LoVo (cell line): ENCODE measurements at places on chromosomes 3 and 15.

DNA sequence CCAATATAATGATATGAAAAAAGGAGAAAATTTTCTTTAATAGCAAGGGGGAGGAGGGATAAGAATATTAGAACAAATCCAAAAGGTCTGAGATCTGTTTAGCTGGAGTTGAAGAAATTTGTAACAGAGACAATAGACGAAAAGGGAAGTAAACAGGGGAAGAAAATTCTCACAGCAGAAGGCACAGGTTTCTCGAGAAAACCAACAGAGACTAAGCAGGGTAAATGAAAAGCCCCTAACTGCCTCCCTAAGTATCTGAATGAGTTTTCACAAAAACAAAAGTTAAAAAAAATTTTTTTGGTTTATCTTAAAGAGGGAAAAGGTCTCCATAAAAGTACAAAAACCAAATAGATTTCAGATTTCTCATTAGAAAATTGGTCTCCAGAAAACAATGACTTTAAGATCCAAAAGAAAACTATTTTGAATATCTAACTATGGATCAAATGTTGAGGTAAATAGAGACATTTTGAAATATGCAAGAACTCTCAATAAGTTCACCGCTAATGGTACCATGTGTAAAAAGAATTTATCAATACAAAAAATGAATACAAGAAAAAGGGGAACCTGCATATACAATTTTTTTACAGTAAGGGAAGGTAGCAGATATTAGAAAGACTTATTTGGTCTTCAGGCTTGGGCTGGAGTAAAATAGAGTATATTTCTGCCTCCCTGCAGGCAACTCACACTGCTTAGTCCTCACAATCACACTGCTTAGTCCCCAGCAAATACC, 23.9 kb upstream of the NEK10 start:
- DNase-seq: no peak

- no peak for DNase-seq
Measured at GRCh38 chr3:125959317-125960065, 9.5 kb upstream of the ROPN1B start.

GRCh38 chr3:12442654-12443501, 41.4 kb upstream of the TSEN2 start:
- DNase-seq: no peak

DNA sequence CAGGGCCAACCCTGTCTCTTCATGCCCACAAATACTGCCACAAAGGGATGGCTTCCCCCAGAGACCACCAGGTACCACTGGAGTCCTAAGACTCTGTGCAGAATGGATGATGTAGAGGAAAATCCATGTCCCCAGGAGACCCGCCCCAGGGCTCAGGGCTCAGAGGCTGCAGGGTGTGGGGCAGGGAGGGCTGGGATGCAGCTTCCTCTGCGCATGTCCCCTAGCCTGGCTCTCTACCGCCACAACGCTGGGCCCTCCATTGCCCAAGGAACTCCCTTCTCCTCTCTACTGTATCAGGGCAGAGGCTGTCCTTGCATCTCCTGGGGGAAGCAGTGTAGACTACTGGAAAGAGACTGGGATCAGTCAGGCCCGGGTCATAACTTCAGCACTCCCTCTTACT, 19.5 kb upstream of the TICRR start:
- no peak for DNase-seq

DNA sequence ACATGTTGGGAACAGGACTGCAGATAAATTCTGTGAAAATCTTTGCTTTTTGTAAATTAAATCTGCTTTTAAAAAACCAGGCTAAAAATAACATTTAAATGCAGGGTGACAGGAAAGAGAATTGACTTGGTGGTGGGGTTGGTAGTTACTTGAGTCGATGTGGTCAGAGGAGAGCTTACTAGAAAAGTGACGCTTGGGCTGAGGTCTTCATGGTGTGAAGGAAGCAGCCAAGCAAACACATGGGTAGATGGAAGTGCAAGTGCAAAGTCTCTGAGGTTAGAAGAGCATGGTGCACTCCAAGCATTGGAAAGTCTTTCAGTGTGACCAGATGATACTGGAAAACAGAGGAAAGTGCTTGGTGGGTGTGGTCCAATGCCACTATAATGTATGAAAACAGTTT, 86.4 kb upstream of the THBS1 start:
- DNase-seq: no peak

DNA sequence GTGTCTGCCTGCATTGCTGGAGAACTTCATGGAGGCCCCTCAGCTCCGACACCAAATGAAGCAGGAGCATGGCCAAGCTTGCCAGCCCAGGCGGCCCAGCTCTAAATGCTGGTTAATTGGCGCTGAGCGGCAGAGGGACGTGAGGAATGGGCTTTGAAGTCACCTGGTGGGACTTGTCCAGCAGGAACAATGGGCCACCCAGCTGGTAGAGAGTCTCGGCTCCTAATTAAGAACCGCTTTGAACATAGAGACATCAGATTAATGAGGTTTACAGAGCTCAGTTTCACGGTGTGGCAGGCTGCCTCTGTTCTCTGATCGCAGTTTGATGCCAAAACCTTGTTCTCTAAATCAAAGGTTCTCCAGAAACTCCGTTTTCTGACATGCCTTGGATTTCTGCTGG, 77.5 kb upstream of the LINGO1 start:
- DNase-seq: no peak

DNA sequence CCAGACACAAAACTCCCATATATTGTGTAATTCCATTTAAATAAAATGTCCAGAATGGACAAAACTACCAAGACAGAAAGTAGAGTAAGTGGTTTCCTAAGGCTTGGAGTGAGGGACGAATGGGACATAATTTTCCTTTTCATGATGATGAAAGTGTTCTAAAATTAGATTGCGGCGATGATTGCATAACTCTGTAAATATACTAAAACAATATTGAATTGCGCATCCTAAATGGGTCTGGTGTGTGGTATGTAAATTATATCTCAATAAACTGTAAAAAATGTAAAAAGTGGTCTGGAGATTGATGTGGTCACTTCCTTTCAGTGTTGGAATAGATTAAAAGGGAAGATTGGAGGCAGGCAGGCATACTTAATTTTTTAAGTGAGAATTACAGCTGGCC, 105.9 kb upstream of the KCNAB1 start:
- no peak for DNase-seq

GRCh38 chr3:66492672-66493071, 8.2 kb downstream of the LRIG1 start:
- peak; percentile 16 for DNase-seq

DNA sequence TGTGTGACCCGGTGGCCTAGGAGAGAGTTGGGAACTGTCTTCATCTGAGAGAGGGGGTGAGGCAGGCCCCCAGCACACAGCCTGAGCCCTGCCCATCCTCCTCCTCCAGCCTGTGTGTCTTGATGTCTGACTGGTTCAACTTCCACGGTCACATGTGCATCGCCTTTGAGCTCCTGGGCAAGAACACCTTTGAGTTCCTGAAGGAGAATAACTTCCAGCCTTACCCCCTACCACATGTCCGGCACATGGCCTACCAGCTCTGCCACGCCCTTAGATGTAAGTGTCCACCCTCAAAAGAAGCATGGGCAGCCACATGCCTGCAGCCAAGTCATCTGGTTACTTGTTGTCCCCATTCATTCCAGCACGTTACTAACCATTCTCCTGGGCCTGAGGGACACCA, 10.1 kb downstream of the CLK3 start:
- DNase-seq: no peak

- DNase-seq: peak; percentile 80
Measured at GRCh38 chr3:138417559-138417982, 16.8 kb upstream of the ESYT3 start.

GRCh38 chr3:156997351-156997750, 162.6 kb downstream of the CCNL1 start:
- no peak for DNase-seq

- DNase-seq: no peak
Measured at GRCh38 chr15:88509321-88509720, 37.2 kb downstream of the DET1 start.

GRCh38 chr3:188649521-188649920, 495.6 kb downstream of the LPP start:
- DNase-seq: no peak

GRCh38 chr3:157297328-157297915, 137.5 kb upstream of the CCNL1 start:
- DNase-seq: no peak

- no peak for DNase-seq
Measured at GRCh38 chr15:77292969-77293558, 126.8 kb downstream of the PEAK1 start.

DNA sequence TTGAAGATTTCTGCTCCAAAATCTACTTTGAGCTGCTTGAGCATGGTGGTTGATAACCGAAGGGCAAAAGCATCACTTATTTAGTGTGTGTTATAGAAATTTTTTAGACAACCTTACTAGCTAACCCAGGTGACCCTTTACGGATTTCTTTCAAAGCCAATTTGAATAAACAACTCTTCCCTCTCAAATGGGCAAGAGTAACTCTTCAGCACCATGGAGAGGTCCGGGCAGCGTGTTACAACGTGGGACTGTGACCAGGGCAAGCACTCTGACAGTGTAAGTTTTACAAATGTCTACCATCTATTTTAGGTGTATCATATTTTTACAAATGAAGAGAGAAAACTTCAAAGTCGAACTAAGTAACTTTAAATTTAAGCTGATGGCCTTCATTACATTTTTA, 471.8 kb downstream of the MFSD1 start:
- peak; percentile 34 for DNase-seq

DNA sequence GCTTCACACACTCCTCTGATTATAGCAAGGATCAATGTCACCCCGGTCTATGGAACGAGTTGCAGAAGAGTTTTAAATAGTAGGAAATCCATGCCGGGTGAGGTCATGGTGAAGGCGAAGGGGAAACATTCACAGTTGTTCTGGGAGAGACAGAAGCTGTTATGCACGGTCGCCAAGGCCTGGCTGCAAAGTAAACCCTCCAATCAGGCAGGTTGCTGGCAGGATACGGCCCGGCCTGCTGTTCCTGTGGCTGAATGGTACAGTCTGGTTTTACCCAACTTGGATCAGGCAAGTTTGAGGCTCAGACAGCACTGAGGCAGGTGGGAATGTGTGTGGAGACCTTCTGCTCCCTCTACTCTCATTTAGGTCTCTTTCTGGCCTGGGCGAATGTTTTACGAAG, 45.3 kb upstream of the ATP2B2 start:
- DNase-seq: no peak

DNA sequence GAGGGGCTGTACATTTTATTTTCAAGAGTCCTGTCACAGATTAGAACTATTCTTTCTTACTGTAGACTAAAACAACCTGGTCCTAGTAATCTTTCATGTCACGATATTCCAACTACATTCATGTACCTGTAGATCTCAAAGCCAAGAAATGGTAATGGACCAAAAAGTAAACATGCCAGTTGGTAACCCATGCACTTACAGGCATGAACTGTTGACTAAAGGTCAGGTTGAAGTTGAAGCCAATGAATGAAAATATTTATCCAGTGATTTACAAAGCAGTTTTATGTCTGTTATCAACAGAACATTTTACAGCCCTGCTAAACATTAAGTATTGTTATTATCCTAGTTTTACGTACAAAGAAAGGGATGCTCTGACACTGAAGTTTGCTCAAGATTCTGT, 25.3 kb downstream of the LRRC57 start:
- DNase-seq: no peak

GRCh38 chr15:32946210-32946609, 228.4 kb downstream of the GREM1 start:
- no peak for DNase-seq

- DNase-seq: no peak
Measured at GRCh38 chr15:58932710-58933280, 684 bp downstream of the SLTM start.

GRCh38 chr3:188008582-188009213, 145.3 kb upstream of the LPP start:
- DNase-seq: no peak

- DNase-seq: no peak
Measured at GRCh38 chr15:101142711-101143110, 109.1 kb downstream of the CHSY1 start.

DNA sequence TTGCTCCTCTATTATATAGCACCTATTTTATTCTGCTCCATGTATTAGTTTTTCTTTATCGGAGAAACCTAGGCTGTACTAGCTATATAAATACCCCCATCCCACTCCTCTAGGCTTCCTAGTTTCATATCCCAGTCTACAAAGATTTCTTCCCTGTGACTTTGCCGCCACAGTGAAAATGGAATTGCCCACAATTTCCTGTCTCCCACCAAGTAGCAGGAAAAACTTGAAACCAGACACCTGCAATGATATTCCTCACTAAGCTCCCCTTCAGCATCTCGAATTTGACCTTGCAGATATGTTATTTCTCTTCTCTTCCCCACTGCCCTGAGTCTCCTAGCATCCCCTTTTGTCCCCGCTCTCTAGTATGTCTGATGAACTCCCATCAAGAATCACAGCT, 685.8 kb upstream of the CCDC54 start:
- DNase-seq: no peak

- no peak for DNase-seq
Measured at GRCh38 chr3:24956613-24957012, 462.0 kb upstream of the THRB start.

DNA sequence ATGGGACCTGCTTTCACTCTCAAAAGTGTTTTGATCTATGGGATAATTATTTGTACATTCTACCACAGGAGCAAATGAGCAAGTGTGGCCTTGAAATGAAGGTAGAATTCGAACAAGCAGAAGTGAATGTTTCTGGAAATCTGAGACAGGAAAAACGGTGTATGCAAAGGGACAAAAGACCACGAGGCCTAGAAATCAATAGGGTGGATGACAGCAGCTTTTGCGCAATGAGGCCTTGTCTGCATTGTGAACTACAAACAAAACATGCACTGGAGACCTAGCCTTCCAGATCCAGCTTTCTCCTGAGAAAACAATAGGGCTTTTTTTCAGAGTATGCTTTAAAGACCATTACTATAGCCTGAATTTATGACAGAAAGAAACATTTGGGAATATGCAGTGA, 1137.0 kb downstream of the ROBO2 start:
- DNase-seq: no peak

DNA sequence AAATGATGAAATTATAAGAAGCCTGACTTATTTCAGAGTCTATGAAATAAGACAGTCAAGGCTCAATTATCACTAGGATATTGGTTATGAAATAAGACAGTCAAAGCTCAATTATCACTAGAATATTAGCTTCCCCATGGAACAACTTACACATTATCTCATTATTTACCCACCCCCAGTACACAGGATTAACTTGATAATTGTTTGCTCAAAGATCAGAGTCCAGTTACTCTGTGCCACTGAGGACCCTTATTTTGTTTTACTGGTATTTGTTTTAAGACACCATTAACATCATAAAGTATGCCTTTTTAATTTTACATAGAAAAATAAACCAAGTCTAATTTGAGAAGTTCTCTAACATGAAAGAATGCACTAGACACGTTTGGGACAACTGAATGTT, 225.4 kb downstream of the SI start:
- DNase-seq: no peak

DNA sequence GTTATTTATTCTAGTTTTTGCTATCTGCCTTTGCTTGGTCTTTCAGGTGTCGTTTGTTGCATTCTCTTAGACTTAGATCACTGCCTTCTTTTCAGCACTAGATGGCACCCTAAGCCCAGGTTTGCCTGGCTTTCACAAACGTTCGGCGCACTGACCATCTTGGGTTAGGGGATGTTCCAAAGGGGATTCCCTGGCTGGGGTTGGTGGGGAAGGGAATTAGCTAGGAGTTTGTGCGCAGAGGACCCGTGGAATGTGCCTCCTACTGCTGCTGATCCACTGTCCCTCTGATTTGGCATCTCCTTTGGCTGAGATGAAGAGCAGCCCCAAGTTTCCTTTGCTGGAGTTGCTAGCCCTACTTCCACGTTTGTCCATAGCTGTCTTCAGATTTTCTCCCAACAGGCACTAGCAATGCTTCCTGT, 33.9 kb downstream of the PFN2 start:
- DNase-seq: peak; percentile 62

- no peak for DNase-seq
Measured at GRCh38 chr3:178833695-178834094, 237.9 kb downstream of the ZMAT3 start.
